Spinal cord (tissue), 10 donors: ENCODE measurements at places on chromosomes 16 and 17. TPM values are rescaled to one million over a fixed set of nuclear protein-coding genes. Genes with fewer than 3 reads are reported as not detected.

The UTS2R gene
- polyA plus RNA-seq: 0.32 TPM

The SDK2 gene
- polyA plus RNA-seq: 12.8 TPM

The TNS4 gene
- polyA plus RNA-seq: 0.29 TPM

The ADGRG1 gene
- polyA plus RNA-seq: 367 TPM

The CLEC18B gene
- polyA plus RNA-seq: 6.9 TPM

The MFAP4 gene
- 58.8 TPM for polyA plus RNA-seq

The GRIN2C gene
- polyA plus RNA-seq: 3.0 TPM

The CIAO2B gene
- polyA plus RNA-seq: 134 TPM

The HS3ST6 gene
- not detected for polyA plus RNA-seq

The KCNH4 gene
- polyA plus RNA-seq: 2.1 TPM

The CCL1 gene
- polyA plus RNA-seq: not detected

- no peak for DNase-seq
Observed at GRCh38 chr17:82246040-82246364, 17.2 kb downstream of the SLC16A3 start.

DNA sequence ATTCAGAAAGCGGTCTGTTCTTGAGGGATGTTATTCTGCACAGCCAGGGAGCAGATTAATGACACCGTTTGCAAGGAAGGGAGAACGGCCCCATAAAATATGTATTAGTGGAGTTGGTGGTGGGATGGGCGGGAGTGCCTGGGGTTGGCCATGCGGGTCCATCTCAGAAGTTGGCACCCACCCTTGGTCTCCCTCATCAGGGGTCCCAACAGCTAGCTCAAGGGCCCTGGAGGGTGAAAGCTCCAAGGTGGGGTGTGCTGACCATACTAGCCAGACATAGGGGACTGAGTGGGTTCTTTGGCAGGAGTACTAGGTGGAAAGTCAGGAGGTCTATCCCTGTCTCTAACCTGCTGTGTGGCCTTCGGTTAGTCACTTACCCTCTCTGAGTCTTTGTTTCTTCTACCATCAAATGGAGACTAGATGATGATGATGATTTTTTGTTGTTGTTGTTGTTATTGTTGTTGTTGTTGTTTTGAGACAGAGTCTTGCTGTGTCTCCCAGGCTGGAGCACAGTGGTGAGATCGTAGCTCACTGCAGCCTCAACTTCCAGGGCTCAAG, 83.2 kb upstream of the BRD7 start:
- no peak for DNase-seq

DNA sequence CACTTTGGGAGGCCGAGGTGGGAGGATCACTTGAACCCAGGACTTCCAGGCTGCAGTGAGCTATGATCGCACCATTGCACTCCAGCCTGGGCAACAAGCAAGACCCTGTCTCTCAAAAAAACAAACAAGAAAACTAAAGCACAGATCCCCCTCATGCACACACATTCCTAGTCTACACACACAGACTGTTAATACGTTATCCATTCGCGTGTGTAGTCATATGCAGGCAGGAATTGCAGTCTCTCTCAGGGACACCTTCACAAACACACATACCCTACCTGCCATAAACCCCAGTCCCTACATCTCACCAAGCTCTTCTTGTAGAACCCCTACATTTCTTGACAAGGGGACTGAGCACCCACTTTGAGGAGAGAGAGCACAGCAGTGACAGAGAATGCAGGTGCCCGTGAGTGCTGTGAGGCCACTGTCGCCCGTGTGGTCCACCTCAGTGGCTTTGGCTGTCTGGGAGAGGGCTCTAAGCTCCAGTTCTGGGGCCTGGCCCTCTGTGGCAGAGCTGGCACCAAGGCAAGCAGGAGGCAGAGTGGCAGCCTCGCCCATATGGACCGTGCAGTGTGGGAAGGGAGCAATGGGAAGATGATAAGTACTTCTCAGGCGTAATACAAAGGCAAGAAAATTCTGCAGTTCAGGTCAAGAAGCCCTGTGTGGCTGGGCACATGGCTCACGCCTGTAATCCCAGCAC, 59.0 kb upstream of the RPH3AL start:
- DNase-seq: no peak

GRCh38 chr16:29777576-29778350, at the start of gene ZG16:
Gene ZG16, plus strand, starts transcription at chr16:29778256. Its CDS starts 1,011 bp downstream, at chr16:29779267.
- no peak for DNase-seq

DNA sequence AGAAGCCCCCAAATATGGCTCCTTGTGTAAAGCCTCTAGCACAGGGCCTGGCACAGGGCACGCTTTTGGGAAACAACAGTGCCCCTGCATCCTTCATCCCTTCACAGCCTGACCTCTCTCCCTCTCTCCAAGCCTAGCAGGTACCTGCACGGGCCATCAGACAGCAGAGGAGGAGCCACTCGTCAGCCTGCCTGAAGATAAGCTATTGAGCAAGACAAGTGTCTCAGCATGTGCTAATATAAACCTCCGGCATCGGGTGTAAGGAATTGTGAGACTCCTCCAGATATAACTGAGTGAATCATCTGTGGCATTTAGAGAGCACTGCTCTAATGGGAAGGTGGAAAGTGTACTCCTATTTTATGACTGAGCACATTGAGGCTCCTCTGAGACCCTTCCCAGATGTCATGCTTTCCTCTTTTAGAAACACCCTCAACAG, 38.3 kb downstream of the TBX4 start:
- DNase-seq: no peak

- DNase-seq: no peak
Observed at GRCh38 chr16:3101018-3101840, 2.1 kb upstream of the ZSCAN10 start.

DNA sequence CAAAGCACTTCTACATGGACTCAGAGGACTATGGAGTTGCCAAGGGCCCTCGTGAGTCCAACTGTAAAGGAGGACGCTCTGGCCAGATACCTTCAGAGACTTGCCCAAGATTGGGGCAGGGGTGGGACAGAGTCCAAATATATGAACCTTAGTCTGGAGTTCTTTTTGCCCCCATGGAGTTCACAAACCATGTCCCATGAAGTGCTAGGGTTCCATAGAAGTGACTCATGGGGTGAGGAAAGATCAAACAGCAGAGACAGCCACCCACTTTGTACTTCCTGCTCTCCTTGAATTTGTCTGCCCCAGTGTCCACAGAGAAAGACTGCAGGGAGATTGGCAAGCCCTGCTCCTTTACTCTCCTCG, 29.0 kb downstream of the SRL start:
- no peak for DNase-seq

DNA sequence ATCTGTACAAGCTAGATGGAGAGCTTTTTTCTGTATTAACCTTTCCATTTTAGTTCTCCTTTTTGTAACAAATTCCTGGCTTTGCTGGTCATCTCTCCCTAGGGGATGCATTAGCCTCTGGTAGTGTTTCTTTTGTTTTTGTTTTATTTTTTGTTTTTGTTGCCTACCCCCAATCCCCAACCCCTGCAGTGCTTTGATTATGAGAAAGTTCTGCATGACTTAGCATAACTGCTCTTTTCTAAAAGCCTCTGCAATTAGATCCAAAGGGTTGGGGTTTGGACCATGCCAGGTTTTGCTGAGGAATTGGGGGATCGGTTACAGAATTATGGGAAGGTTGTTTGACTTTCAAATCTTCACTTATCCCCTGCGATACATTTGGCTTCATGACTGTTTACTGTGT, 98.2 kb downstream of the ADAMTS18 start:
- no peak for DNase-seq

GRCh38 chr16:57941016-57941664, 29.8 kb downstream of the CNGB1 start:
- peak; percentile 56 for DNase-seq

GRCh38 chr16:48101069-48101674, 54.6 kb downstream of the ABCC12 start:
- DNase-seq: peak; percentile 44

DNA sequence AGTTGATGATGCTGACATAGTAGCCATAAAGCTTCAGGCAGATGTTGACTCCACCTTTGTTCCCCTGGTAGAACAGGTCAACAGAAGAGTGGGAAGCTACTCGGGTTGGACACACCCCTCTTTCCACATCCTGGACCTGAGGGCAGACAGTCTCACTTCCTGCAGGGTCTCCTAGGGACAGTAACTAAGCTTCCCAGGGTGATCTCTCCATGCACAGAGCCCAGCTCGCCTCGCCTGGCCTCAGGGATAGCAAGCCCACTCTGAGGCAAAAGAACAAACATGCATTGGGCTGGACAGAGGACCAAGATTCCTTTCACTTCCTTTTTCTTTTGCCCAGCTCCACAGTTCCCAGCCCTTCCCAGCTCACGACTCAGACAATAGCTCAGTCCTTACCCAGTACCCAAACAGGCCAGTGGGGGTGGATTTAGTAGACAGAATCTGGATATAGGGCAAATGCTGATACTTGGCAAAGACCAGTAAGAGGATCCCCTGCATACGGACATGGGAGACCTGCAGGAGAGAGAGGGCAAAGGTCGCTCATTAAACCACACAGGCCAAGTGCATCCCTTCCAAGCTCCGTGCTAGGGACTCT, 7.0 kb downstream of the INPP5K start:
- no peak for DNase-seq

DNA sequence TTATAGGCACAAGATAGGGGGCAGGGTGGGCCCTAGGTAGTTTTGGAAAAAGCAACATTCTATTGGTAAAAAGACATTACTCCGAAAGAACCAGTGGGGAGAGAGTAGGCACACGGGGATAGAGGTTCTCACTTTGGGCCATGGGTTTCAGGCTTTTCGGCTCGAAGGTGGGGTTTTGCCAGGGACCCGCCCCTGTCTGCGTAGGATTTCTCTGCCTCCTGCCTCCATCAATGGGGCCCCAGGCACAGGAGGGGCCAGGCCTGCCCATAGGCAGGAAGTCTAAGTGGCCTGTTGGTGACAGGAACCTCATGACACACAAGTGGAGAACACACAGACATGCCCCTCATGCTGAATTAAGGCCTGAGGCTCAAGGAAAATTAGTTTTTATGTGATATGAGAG, 57.5 kb downstream of the RNF213 start:
- no peak for DNase-seq

- no peak for DNase-seq
Observed at GRCh38 chr16:51167170-51167895, 16.3 kb upstream of the SALL1 start.

GRCh38 chr16:54954220-54954619, 23.6 kb downstream of the IRX5 start:
- DNase-seq: no peak

- no peak for DNase-seq
Observed at GRCh38 chr16:64276646-64277045, 845.2 kb downstream of the CDH11 start.

GRCh38 chr16:4591706-4592470, 22.8 kb downstream of the UBALD1 start:
- no peak for DNase-seq

DNA sequence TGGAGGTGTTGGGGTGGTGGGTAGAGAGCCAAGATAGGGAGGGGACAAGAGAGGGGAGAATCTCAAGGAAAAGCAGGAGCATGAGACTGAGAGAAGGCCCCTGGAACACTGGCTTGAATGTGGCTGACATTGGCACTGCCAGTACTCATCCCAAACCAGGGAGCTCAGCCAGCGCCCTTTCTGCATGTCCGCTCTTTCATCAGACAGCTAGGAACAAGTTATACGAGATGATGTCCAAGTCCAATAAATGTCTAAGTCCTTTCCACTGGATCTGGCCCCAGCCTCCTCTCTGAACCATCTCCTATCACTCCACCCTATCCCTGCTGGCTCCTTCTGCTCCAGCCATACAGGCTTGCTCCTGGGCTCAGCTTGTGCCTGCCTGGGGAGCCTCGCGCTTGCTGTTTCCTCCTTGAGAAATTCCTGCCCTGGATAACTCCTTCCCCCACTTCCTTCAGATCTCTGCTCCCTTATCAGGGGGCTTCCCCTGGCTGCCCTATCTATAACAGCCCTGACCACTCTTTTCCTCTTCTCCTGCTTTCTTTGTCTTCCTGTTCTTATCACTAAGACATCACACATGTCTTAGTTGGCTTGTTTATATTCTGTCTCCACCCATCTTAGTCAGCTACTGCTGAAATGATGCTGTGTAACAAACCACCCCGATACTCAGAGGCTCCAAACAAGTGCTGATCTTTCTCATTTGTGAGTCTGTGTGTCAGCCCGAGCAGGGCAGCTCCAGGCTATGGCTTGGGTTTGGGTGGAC, 37.1 kb upstream of the MEOX1 start:
- no peak for DNase-seq

- DNase-seq: no peak
Observed at GRCh38 chr17:66849851-66850580, 15.1 kb downstream of the CACNG5 start.

GRCh38 chr17:32755045-32755805, 121.7 kb downstream of the MYO1D start:
- peak; percentile 75 for DNase-seq

GRCh38 chr16:79064256-79064972, 536.1 kb downstream of the MAF start:
- no peak for DNase-seq
